Bronchus fibroblast of lung (primary cell): ENCODE measurements at places on chromosomes 4 and X. TPM values are rescaled to one million over a fixed set of nuclear protein-coding genes. Genes with fewer than 3 reads are reported as not detected.

Gene SLC6A14
- not detected in 2 replicates for total RNA-seq

Gene GLRA3
- total RNA-seq, result not detected in 2 replicates

Gene PNCK
- 0.15 TPM in 1 of 2 replicates, not detected in the other for total RNA-seq

Gene CT47A1
- total RNA-seq, result not detected in 2 replicates

Gene RASSF6
- 1.3 and 1.8 TPM in 2 replicates for total RNA-seq

Gene TENM3
- total RNA-seq, result 18.9 and 26.4 TPM in 2 replicates

Gene TSPAN7
- total RNA-seq, result 0.17 TPM in 1 of 2 replicates, not detected in the other

Gene NEIL3
- total RNA-seq, result 11.1 and 12.5 TPM in 2 replicates

Gene ADRA2C
- total RNA-seq, result 0.17 TPM in 1 of 2 replicates, not detected in the other

Gene COL4A6
- total RNA-seq, result 2.0 and 2.7 TPM in 2 replicates

Gene PNMA6A
- 1.8 and 3.1 TPM in 2 replicates for total RNA-seq
